ENCODE measurements at places on chromosomes 2 and 18.

DNA sequence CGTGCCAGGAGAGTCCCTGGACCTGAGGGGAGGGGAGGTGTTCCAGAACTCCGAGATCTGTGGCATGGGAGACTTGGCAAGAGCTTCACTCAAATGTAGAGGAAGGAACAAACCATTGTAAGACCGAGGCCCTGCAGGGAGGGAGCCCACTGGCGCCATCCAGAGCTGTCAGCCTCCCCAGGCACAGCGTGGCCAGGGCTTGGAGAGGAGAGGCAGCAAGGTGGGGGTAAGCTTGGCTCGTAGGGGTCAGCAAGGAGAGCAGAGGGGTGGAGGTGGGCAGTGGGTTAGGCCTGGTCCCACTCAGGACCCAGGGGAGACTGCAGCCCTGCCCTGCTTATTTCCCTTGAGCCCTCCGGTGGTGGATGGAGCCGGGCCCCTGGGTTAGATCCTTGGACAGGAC, 3.6 kb downstream of the TMEM177 start:
- DNase-seq, result no peak

DNA sequence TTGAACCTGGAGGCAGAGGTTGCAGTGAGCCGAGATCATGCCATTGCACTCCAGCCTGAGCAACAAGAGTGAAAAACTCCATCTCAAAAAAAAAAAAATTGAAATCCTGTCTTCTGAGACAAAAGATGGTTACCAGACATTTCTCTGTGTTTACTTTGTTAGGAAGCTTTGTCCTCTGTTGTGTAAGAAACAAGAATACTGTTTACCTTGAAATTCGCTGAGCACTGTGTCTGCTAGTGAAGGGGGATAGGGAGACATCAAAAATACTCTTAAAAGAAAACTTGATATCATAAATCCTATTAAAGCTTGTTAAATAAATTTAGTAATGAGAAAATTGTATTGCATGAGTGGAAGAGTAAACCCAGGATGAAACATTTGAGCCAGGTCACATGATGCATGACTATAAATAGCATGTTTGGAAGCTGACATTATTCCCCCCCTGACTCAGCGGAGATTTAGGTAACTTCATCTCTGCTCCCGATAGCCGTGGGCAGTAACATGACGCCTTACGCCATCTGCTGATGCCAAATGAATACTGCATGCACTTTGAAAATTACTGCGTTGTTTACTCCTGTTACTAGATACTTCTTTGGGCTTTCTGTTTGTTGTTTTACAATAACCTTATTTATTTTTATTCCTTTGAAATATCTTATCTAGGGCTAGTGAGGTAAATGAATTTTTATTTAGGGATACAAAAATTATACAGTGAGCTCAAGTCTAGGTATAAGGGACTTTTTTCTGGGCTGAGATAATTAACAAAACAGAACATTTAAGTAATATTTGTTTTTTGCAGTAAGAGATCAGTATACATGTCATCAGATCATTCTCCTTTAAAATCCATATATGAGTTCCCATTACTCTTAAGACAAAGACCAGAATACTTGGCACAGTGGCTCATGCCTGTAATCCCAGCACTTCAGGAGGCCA, 134.9 kb downstream of the MAP3K20 start:
- peak; percentile 84 for DNase-seq

DNA sequence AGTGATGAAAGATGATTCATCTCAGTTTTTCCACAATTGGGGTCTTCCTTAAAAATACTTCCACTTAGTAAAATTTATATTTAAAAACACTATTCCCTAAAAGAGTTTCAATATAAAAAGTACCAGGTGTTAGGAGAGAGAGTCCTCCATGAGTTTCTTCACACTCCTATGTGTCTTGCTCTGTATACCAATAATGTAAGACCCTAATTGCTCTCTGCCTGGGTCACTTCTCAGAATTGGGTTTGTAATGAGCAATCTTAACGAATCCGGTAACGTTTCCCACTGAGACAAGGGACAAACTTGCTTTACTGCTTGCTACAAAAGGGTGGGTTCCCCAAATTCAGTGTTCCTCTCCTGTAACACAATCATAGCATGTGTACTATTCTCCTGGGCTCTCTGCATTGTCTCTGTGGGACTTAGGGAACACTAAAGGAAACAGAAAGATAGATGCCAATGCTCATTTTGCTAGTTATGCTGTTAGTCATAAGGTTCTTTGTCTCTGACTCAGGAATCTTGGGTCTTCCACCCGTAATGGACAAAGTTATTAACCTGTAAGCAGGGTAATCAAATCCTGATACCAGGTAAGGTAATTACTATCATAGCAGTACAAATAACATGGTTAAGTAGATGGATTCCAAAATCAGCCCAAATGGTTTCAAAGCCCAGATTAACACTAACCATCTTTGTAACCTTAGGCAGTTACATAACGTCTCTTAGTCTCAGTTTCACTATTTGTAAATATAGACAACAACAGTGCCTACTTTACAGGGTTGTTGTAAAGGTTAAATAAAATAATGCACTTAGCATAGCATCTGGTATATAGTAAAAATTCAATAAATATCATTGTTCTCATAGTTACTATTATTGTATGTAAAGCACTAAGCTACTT, 46.3 kb downstream of the ITSN2 start:
- no peak for DNase-seq

DNA sequence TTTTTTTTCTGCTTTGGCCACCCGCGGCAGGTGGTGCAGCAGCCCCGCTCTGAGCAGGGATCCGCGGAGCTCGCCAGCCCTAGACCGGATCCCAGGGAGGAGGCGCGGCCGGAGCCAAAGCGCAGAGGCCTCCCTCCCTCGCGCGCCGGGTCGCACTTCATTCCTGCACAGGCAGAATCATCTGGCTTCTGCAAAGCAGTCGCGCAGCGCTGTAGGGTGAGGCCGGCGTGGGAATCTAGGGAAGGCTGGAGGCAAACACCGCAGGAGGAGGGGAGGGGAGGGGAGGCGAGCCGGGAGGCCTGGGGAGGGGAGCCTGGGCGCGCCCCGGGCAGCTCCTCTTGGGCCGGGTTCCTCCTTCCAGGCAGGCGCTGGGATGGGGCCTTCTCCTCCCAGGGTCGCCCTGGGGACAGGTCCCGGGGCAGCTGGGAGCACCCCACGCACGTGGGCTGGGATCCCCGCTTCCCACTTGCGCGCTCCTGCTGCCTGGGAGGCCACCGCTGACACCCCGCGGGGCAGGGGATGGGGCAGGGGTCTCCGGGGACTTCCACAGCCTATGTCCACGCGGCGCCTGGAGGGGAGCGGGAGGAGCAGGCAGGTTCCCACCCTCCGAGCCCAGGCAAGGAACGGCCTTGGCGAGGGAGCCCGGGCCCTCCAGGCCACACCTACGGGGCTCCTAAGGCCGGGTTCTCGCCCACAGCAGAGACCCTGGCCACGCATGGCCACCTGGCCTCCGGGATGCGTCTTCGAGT, 45.0 kb downstream of the MBP start:
- DNase-seq, result no peak

GRCh38 chr2:43293744-43294695, 67.6 kb upstream of the ZFP36L2 start:
- DNase-seq, result no peak

DNA sequence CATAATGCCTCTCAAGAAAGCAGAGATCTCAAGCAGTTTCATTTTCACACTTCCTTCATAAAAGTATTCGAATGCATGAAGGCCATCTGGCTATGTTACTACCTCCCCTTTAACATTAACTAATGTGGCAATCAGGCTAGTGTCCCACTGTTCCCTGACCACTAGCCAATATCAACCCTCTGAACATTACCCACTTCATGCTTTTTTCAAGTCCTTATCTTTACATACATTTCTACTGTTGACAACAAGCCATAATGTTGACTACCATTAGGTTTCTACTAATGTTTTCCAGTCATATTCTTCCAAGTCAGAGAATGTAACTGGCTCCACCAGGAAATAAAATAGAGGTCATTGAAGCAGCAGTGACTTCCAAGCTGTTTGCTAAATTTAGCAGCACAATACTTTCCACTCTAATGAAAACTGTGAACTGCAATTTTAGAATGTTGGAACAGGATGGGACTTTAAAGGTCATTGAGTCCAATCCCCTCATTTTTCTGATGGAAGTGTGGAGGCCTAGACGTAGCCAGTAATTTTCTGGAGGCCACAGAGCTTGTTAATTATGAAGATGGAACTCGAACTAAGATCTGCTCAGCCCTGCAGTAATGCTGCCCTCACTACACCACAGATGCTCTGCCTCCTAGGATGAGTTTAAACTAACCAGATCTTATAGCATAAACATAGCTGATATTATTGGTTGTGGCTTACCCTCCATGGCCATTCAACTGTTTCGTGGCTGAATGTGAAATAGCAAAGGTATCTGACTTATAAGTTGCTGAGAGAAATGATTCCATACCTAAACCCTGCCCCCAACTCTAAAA, 630 bp upstream of the PPP1R1C start:
- DNase-seq, result no peak

GRCh38 chr2:121076885-121077549, 208.0 kb downstream of the TFCP2L1 start:
- DNase-seq, result peak; percentile 69

DNA sequence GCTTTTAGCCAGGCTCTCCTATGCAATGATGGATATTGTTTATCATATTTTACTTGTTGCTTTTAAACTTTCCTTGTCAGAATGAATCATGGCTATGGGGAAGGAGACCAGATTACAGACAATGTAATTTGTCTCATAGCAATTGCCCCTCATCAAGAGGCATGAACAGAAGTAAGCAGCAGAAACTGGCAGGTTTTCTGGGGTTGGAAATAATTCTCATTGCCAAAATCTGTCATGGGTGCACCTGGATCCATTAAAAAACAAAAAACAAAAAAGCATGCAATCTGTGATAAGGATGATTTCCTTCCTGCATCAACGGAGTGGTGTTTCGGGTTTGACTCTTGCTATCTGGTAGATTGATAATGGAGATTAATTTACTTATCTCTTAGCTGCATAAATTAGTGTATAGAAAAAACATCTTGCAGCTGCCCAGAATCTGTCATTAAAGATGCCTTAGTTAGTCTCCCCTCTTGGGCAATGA, 419.6 kb downstream of the SOX11 start:
- DNase-seq, result no peak

GRCh38 chr18:69757733-69758132, 189.9 kb downstream of the CD226 start:
- DNase-seq, result no peak

DNA sequence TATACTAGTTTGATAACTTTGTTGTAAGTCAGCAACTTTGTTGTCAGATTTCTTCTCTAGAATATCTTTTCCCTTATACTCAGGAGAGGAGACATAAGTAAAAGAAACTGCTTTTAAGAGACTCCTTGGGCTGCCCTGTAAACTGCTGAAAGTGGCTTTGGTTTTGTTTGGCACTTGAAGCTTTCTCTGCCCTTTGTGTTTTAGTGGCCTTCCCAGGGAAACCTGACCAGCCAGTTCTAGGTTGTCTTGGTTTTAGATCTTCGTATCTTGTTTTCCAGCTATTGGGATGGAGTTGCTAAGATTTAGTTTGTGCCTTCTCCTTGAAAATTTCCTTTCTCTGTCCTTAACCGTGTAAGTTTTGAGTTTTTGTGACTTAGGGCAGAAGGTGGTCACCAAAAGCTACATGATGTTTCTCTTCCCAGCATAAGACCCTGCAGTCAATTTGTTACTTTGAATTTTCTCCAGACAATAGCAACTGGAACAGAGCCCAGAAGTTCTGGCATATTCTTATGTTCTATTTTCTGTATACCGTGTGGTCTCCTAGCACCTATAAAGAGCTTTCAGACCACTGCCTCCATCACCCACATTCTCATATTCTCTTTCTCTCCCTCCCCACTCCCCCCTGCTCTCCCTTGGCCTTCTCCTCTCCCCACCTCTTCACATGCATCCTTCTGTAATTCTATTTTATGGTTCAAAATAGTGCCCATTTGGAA, 81.1 kb downstream of the BOLA3 start:
- DNase-seq, result no peak

- no peak for DNase-seq
Measured at GRCh38 chr18:24590946-24591345, 130.5 kb downstream of the HRH4 start.

DNA sequence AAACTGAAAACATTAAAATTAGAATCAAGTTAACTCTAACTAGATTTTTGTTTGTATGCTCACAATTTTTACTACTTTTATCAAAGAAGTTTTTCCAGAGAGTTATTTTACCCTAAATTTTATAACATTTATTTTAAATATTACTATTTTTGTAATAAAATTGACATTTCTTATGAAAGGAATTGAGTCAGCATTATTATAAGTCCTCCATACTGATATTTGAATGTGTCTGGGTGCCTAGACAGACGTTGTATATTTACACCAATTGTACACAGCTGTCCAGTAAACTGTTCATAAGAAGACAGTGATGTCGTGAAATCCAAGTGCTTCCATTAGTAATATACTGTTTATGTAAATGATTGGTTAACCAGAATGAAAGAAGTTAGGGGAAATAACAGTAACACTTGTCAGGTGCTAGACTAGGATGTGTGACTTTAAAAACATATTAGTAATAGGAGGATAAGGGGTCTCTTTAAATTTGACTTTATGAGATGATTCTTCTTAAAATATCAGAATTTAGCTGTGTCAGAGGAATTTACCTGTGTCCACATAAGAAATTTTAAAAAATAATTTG, 73.7 kb downstream of the TANK start:
- no peak for DNase-seq

DNA sequence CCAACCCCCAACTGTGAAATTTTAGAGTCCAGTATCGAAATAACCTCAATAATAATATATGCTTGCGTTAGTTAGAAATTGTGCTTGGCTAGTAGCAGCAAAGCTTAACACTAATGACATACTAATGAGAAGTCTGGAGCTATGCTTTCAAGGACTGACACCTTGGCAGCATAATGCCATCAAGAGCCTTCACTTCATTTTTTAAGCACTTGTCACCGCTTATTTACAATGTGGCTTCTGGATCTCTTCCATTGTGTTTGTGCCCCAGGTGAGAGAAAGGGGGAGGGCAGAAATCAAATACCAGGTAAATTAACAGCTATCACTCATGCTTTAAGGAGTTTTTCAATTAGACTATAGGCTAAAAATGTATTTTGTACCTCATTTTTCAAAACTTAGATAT, 101.5 kb downstream of the CDH7 start:
- no peak for DNase-seq

GRCh38 chr2:148162871-148163270, 142.0 kb downstream of the MBD5 start:
- DNase-seq, result no peak

GRCh38 chr2:26597197-26597596, 44.0 kb downstream of the CIB4 start:
- no peak for DNase-seq

DNA sequence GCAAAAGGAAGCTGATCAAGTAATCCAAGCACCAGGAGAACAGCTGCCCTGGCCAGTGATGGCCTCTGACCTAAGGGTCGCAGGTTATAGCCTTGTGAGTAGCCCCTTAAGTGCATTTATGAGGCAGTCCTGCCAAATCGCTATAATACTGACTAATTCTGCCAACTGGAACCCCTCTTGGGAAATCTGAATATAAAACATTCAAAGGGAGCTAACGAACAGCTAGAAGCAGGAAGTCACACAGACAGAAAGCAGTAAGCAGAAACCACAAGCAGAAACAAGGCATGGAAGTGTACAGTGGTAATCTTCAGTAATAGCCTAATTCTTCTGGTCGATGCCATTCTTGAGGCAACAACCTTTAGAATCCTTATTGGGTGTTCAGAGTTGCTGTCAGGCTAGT, 521.3 kb downstream of the METTL4 start:
- DNase-seq, result no peak

- DNase-seq, result no peak
Measured at GRCh38 chr18:28287146-28287545, 110.2 kb upstream of the CDH2 start.

GRCh38 chr18:53795061-53795460, 429.4 kb downstream of the MBD2 start:
- no peak for DNase-seq
